ENCODE measurements at places on chromosomes 11 and 22.

DNA sequence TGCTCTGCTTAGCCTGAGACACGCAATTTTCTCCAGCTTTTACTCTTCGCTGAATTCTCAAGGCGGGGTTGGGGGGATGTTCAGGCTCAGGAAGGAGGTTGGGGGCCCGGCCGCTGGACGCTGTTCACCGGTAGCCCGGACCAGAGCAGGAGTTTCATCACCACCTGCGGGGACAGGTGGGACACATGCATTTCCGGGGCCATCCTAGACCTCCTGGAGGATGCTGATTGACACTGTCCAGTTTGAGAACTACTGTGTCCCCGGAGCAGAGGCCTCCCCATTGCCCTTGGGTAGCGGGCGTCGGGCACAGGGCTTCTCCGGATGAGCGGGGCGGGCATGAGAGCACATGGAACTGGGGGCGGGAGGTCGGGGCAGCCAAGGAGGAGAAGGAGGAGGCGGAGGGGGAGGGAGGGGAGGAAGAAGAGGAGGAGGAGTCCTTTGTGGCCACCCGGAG, 144.0 kb upstream of the GRK3 start:
- no peak for DNase-seq

GRCh38 chr11:94876645-94877442, 96.5 kb downstream of the CWC15 start:
- peak; percentile 3 for DNase-seq

GRCh38 chr11:96707273-96707672, 317.5 kb downstream of the JRKL start:
- DNase-seq: no peak

DNA sequence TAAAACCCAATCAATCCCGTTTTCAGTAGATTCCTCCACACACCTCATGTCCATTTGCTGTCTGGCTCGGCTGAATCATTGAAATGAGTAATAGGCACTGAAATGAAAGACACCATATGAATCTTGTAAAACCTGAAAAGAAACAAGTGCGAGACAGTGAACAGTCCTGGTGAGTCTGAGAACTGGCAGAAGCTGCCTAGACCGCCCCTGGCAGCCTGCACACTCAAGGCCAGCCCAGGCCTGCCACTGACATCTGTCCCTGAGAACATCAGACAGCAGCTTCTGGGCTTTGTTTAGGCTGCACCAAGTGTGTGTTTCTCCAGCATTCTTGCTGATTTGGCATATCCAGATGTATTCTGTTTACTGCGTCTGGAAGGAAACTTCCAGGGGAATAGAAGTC, 44.8 kb downstream of the ENDOD1 start:
- DNase-seq: no peak

GRCh38 chr11:33211580-33211979, 45.6 kb upstream of the HIPK3 start:
- no peak for DNase-seq

DNA sequence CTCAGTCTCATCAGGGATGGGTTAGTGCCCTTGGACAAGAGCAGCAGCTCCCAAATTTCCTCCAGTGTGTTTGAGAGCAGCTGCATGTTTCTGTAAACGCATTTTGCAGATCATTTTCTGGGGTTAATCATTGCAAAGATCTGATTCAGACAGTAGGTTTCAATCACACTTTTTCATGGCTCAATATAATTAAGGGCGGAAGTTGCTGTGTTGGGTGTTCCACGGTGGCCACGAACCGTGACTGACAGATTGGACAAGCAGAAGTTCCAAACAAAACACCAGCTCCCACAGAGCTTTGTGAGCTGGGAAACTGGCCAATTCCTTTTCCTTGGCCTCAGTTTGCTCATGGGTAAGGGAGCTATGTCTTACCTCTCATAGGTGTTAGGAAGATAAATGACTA, 8.4 kb upstream of the RASSF10 start:
- DNase-seq: no peak

DNA sequence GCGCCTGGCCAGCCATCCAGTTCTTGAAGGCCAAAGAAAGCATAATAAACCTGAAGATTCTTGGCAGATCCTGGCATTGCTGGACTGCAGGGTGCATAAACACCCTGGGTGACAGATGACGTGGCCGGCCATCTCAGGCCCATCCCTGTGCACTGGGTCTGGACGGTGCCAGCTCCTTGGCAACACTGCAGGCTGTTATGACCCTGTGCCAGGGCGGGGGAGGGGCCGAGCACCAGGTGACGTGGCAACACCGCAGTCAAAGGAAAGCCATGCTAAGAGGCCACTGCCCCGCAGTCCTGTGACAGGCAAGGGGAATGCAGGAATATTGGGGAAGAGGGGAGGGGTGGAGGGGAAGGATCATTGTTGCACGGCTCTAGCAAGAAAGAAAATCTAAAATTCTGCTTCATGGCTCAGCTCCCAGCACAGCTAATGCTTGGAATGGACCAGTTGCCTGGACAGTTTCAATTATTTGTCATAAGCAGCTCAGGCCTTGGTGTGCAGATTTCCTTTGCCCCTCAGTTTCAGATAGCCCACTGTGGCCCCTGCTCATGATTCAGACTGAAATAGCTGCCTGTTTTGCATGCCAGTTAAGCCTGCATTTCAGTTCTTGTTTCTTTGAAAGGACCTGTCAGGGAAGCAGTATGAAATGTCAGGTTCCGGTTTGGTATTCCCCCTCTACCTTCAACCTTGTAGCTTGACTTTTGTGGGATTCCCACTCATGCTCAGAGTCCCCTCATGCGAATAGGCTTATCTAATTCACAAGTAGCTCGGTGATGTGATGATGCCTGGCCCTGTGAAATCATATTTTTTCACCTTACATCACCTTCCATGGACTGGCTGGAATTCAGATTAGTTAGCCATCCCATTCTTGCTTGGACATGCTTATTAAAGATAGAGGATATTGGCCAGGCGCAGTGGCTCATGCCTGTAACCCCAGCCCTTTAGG, 29.7 kb upstream of the DDX6 start:
- DNase-seq: peak; percentile 13

- no peak for DNase-seq
These were observed 21.6 kb upstream of the TEF start for GRCh38 chr22:41360126-41360525.

GRCh38 chr11:134449713-134450112, 37.7 kb upstream of the B3GAT1 start:
- no peak for DNase-seq

GRCh38 chr11:62438641-62439040, 19.8 kb downstream of the SCGB1A1 start:
- no peak for DNase-seq

GRCh38 chr22:34879001-34879400, 187.0 kb upstream of the ISX start:
- no peak for DNase-seq

- DNase-seq: no peak
These were observed 10.6 kb downstream of the SART1 start for GRCh38 chr11:65972116-65972515.

DNA sequence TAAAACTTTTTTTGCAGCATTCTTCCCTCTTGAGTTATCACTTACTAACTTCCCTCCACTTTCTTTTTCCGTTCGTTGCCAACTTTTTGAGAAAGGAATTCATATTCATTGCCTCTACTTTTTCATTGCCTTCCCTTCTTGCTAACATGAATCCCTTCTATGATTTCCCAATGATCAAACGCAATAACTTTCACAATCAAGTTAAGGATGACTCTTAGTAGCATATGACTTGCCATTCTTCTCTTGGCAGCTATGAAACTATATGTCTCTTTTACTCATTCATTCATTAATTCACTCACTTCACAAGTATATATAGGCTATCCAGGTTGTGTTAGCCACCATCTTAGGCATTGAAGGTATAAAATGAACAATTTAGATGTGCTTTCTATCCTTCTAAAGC, 16.6 kb upstream of the ARHGAP20 start:
- no peak for DNase-seq

GRCh38 chr11:36363361-36364268, 67.5 kb downstream of the PRR5L start:
- DNase-seq: no peak

DNA sequence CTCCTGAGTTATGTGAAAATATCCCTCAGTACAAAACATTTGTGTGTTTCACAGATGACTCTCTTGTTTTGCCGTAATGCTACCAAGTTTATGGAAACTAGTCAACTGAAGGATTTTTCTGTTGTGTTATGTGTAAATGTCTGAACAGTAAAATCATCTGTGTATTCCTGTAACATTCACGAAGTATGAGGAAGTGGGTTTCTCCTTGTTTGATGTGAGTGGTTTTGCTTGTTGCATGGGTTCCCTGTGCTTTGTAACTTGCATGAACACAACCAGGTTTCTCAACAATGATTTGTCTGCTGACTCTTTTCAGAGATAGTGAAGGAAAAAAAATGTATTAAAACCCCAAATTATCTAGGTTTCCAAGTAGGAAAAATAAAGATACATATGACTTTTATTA, 138.1 kb downstream of the PGR start:
- DNase-seq: no peak

GRCh38 chr22:29937940-29938693, 55.1 kb downstream of the MTMR3 start:
- DNase-seq: no peak

DNA sequence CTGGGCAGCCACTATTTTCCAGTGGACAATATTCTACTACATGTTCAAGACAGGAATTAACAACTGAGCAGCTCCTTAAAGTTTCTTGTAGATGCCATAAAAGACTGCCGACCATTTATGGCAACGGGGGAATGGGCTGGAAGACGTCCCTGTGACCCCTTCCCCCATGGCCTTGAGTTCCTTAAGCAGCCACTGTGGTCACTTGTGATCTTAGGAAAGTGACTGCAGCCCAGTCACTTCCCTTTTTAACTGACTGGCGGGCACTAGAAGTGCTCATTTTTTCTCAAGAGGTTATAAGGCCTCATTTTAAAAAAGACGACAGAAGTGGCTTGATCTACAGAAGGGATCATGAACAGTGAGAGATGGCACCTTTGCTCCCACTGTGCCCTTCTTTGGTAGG, 153.2 kb upstream of the NARS2 start:
- DNase-seq: no peak

DNA sequence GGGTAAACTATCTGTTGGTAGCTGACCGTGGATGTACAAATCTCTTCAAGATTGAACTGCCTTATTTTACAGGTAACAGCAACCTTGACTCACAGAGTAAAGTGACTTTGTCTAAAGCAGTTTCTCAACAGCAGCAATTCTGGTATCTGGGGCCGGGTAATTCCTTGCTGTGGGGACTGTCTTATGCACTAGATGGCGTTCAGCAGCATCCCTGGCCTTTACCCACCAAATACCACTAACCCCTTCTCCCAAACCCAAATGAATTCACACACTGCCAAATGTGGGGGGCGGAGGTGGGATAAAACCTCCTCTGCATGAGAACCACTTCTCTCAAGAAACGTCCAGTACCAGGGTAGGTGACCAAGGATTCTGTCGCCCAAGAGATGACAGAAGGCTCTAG, 1.7 kb upstream of the INCENP start:
- no peak for DNase-seq

GRCh38 chr11:34840736-34841386, 75.3 kb downstream of the APIP start:
- peak; percentile 38 for DNase-seq

GRCh38 chr22:18113680-18114394, 3.2 kb downstream of the TUBA8 start:
- DNase-seq: no peak

DNA sequence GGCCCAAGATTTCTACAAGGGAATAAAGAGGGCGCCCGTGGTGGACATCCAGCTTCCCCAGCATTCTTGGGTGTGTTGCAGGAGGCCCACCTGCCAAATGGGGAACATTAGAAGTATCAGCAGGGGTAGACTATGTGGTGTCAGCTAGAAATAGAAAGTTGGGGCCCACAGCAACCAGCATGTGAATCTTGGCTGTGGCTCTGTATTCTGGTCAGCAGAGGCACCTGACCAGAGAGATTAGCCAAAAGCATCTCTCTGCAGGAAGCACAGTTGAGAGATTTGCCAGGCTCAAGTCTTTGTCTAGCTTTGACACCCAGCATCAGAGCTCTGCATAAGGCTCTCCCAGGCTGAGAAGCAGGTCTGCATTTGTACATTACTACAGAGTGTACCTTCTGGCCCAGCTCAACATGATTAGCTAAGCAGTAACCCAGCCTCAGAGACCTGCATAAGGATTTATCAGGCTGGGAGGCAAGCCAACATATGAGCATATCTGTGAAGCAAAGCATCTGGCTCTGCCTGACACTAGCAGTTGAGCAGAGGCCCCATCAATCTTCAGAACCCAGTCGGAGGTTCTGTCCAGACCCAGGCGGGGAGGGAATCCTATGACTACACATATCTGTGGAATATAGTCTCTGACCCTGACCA, 79.9 kb downstream of the MS4A13 start:
- DNase-seq: no peak

DNA sequence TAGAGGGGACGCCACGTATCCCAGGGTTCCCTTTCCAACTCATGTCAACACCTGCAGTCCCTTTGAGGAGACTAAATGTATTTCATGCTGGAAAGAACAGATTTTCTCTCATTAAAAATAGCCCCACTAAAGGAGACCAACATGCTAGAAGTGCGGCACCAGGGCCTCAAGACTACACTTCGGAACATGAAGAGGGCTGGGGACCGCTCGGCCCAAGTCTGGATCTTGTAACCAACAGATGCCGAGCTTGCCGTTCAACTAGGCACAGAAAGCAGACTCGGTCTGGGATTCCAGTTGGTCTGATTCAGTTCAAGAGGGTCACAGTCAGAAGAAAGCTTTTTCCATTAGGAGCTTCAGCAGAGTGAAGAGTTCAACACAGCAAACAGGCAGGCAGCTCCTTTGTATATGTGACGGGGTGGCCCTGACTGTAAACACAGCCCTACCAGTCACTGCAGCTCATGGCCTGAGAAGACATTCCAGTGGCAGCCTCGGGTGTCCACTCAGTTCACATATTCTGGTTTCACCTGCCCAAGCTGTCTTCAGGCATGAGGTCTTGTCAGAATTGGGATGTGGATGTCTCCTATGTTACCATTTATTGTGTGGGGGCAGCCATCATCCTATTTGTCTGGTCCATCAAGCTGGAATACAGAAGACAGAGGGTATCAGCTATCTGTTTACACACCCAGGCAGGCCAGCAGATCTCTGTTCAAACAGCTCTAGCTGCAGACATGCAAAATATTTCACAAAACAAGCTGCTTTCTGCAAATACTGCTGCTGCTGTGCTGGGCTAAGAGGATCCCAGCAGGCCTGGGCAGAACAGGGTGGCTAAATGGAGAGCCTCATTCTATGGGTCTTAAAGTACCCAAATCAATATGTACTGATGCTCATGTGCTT, 8.8 kb downstream of the RIC8A start:
- no peak for DNase-seq

- DNase-seq: no peak
These were observed 175.1 kb downstream of the FAT3 start for GRCh38 chr11:92399705-92400104.
